Mesendoderm (in vitro differentiated cells): ENCODE measurements at places on chromosomes 11 and 22.

DNA sequence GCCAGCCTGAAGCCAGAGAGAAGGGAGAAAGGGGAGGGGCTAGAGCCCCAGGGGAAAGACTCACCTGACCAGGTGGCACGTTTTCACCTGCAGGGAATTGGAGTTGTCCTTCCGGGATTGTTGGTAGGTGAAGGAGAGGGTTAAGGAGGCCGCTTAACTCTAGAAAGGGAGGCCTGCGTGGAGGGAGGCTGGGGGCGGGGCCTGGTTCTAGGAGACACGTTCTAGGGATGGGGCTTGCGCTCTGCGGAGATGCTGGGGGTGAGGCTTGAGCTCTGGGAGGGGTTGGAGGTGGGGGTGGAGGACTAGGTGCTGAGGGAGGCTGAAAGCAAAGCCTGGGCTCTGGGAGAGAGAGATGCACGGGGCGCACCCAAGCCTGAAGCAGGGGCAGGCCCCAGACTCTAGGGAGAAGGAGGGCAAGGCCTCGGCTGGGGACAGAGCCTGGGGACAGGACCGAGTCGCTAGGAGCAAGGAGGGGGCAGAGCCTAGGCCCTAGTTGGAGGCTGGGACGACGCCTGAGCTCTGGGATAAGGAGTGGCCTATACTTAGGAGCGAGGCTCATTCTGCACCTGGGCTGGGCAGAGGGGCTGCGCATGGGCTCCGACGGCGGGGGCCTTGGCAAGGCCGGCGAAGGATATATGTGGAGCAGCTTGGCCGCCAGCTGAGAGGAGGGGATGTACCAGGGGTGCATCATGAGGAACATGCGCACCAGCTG is 2.4 kb downstream of the RASGRP2 start:
- DNase-seq = peak; percentile 42

DNA sequence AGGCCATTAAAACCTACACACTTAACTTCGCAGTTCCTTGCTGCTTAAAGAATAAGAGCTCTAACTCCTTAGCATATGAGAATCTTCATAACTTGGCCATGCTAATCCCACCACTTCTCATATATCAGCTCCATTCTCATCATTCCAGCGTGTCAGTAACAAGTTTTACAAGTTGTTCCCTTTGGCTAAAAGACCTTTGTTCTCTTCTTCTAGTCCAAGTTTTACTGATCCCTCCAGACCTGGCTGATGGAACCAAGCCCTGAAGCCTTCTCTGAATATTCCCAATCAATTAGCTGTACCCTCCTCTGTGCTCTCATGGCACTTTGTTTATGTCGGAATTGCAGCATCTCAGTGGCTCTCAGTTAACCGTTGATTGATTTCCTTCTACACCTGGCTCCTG is 35.8 kb downstream of the GAB2 start:
- DNase-seq = no peak

- DNase-seq = no peak
Observed at GRCh38 chr11:119319700-119320239, 2.8 kb upstream of the MCAM start.

DNA sequence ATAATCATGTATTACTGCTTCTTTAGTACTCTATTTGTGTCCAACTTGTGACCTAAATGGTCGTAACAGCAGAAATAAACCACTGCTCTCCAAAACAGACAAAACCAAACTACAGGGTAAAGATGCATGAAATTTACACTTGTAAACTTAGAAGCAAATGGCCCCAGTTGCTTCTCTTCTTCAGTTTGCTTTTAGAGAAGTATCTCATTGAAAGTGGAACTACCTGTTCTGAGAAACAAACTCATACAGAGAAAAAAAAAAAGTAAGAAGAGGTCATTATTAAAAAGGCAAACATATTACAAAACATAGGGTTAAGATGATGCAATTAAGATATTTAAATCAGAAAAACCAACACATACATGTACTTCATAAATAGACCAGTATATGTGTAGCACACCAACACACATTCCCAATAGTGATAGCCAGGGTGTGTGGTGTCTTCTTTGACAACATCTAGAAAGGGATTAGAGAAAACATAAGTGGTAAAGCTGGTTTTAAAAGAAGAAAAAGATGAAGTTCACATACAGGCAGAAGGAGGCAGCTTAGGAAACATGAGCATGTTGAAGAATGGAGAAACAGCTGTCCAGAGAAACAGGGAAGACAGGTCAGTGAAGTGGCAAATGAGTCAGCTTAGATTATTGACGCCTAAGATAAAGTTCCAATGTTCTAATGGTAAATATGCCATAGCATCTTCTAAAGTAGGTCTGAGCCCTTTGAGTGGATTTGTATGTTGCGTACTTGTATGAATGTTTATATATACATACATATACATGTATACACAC is 844.7 kb upstream of the CCDC90B start:
- no peak for DNase-seq

GRCh38 chr11:71301046-71301857 is 48.9 kb upstream of the SHANK2 start:
- DNase-seq = no peak

- peak; percentile 64 for DNase-seq
Observed at GRCh38 chr22:28247667-28248363, 328.8 kb upstream of the PITPNB start.

DNA sequence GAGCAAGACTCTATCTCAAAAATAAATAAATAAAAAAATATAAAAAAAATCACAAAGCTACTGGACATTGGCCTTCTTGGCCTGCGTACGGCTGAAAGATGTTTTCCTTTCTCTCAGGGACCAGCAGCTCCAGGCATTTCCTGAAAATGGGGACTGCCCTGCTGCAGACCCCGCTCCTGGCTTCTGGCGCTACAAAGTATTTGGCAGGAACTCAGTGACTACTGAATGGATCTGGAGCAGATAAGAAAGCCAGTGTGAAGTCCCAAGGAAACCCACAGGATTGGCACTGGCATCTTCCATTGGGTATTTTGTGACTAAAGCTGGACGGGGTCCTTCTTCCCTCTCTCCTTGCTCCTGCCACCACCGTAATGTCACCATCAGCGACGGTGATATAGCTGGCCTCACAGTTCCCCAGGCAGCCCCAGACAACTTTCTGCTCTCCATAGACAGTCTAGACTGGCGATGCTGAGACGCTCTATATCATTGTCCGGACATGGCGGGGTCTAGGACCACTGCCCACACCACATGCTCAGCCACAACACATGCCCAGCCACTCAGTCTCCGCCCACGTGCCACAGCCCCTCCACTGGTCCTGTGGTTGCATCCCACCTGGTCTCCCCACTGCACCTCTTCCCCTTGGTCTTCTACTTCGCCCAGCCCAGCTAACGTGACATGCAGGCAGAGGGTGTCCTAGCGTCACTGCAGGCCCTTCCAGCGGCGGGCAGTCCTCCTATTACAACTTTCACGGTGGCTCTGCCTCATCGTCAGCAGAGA is 22.7 kb upstream of the YPEL1 start:
- no peak for DNase-seq

DNA sequence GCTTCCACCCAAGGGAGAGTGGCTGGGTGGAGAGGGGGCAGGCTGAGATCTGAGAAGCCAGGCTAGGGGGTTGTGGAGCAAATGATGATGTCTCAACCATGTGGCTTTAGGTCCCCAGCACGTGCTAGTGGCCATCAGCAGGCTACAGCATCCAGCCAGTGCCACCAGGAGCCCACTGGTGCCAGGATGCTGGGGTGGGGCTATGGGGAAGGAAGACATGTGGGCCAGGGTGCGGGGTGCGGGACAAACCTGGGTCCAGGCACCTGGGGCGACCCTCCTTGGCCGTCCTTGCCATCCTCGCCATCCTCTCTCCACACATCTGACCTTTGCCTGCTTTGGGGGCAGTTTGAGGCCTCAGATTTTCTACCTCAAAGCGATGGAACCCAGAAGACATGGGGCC is 104.3 kb downstream of the KCNQ1 start:
- DNase-seq = no peak

DNA sequence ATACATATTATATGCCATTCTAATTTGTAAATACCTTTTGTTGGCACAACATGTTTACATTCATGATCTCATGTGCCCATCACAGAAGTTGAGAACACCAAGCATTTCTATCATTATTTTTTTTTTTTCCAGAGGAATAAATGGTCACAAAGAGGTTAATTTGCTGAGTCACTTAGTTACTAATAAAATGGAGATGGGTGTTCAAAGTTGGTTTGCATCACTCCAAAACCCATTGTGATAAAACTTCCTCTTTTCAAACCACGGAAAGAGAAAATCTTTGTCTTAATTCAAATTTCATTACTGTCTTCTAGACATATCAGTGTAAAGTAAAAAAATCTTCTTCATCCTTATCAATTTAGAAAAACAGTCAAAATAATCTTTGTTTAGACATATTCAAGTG is 636.8 kb upstream of the CCDC179 start:
- DNase-seq = no peak

GRCh38 chr11:134497586-134497985 is 85.5 kb upstream of the B3GAT1 start:
- peak; percentile 42 for DNase-seq

DNA sequence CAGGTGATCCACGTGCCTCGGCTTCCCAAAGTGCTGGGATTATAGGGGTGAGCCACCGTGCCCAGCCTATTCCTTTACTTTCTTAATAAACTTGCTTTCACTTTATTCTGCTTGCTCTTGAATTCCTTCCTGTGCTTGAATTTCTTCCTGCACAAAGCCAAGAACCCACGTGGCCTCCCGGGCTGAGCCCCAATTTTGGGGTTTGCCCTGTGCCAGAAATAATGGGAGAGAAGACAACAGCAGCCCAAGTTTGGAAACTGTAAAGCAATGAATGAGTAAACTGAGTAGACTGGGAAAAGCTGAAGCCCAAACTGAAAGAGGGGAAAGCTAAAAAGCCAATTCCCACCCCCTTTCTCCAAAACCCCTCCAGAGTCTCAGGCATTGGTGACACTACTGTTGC is 136.4 kb downstream of the NECTIN1 start:
- no peak for DNase-seq

DNA sequence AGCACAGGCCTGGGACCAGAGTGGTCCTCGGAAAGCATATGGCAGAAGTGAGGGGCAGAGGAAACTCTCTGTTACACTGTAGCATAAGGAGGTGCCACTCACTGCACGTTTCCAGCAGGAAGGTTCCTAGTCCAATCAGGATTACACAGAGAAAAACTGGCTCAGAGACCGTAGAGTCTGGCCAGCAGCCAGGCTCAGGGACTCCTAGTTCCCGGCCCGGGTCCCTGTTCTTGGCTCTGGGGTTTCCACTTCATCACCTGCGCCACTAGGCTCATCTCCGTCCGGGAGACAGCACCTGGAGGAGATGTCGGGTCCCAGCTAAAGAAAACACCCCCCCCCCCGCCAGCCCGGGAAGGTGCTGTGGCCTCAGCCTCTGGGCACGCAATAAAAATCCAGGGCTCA is 1.1 kb downstream of the TTLL12 start:
- peak; percentile 14 for DNase-seq

DNA sequence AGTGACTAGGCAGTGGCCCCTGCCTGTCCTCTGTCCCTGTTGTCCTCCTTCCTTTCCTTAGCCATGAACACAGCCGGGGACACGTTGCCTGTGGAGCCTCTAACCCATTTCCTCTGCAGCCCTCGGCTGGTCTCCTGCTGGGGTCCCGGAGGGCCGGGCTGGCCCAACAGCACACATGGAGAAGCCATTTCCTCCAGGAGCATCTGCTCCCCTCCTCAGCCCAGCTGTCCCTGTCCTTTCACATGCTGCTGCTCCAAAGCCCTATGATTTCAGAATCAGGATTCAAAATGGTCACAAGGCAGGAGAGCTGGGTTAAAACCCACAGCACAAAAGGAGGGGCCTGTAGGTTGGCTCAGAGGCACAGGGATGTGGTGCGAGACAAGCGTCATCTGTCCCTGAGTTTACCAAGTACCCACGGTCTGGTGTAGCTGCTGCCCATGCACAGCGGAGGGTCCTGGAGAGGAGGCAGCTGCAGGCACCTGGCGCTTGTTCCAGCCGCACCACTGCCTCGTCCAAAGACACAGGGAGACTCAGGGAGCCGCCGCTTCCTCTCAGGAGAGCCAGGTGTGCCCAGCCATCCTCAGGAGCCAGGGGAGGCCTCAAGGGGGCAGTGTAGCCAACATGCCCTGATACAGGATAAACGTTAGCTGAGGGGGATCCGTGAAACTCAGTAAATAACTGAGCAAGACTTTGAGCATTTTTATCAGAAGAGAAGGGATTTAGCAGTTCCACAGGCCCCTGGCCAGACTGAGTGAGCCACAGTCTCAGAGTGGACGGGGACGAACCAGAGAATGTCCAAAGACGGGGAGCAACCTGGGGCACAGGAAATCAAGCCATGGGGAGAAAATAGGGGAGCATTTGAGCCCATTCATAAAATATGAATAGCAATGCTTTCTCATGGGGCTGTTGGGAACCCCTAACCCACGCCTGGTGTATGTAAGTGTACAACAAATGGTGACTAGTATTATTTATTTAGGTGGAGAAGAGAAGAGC is 3.9 kb upstream of the VSIG10L2 start:
- DNase-seq = peak; percentile 81

GRCh38 chr22:25485626-25486545 is 78.6 kb upstream of the GRK3 start:
- no peak for DNase-seq

DNA sequence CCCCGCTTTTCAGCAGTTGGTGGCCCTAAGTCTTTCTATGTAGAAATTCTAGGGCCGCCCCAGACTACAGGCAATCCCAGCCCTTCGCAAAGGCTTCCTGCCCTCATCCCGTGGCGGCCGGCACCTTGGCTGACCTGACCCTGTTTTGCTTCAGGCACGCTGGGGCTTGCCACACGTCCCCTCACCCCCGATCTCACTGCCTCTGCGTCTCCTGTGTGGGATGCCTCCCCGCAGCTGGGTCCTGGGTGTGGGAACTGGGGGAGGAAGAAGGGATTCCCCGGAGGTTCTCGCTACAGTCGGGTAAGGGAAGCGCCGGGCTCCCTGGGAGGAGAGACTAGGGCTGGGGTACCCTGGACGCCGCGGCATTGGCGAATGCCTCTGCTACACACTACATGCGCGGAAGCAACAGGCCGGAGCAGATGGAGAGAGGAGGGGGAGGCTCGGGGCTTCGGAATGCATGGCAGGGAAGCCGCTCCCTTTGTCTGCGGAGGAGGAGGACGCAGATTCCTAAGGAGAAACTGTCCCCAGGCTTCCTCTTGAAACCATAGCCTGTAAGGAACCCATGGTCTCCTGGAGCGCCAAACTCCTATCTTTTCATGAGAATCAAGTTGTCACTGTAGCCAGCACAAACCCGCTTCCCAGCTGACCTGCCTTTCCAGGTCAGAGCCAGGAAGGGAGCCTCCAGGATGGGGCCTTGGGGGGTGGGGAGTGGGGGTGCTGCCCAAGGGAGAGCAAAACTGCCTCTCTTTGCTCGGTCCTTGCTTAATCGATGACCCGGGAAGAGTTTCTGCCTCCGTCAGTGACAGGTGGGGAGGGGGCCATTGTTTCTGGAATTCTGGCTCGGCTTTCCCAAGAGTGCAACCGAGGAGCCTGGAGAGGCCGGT is 1.4 kb downstream of the DTX4 start:
- DNase-seq = peak; percentile 82

GRCh38 chr22:27116312-27117086 is 459.1 kb downstream of the MIAT start:
- no peak for DNase-seq

GRCh38 chr22:44129619-44129976 is 51.1 kb upstream of the PARVG start:
- peak; percentile 47 for DNase-seq

DNA sequence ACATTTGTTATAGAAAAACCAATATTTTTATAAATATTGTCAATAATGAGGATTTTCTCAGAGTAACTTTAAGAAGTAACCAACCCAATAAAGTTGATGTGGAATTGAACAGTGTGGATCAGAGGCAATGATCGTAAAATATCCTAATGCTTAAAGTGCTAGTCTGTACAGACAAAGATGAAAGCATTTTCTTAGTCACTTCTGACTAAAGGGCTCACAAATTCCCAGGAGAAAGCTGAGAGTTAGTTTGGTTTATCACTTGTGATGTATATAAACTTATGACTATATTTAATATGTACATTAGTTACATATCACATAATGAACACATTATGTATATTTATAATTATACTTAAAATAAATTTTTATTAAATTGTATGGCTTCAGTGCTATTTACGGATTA is 25.4 kb upstream of the DDI1 start:
- no peak for DNase-seq
